ENCODE measurements at places on chromosomes 5 and 9.

GRCh38 chr5:165175041-165175440, 1669.6 kb downstream of the MAT2B start:
- no peak for DNase-seq

GRCh38 chr5:91642581-91642980, 259.5 kb upstream of the ARRDC3 start:
- no peak for DNase-seq

GRCh38 chr9:96495341-96495740, 45.4 kb downstream of the HABP4 start:
- no peak for DNase-seq

DNA sequence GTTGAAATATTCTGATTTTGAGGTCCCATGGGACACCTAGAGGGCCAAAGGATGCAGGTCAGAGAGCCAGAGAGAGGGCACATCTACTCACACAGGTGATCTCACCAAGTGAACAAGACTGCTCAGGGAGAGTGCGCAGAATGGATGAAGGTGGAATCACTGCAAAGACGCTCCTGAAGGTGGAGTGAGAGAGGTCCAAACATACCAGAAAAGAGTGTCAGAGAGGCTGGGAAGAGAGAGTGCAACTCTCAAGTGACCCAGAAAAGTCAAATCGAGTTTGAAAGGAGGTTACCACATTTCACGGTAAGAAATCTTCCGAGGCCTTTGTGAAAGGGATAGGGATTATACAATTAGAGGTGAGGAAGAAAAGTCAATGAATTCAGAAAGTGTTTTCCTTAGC, 173.4 kb downstream of the EPB41L4A start:
- DNase-seq, result no peak

GRCh38 chr5:43555895-43556606, 826 bp downstream of the PAIP1 start:
- peak; percentile 23 for DNase-seq

- DNase-seq, result no peak
Observed at GRCh38 chr9:31916591-31917241, 467.7 kb upstream of the ACO1 start.

GRCh38 chr9:34126207-34127034, at the start of gene DCAF12:
Gene DCAF12, minus strand, starts transcription at chr9:34126698. Its CDS starts 267 bp downstream, at chr9:34126431.
- peak; percentile 78 for DNase-seq

- no peak for DNase-seq
Observed at GRCh38 chr9:91771864-91772263, 178.2 kb downstream of the ROR2 start.

- DNase-seq, result no peak
Observed at GRCh38 chr5:76813982-76814562, 4.8 kb upstream of the F2RL1 start.

- no peak for DNase-seq
Observed at GRCh38 chr9:94706922-94707321, 19.6 kb upstream of the AOPEP start.

DNA sequence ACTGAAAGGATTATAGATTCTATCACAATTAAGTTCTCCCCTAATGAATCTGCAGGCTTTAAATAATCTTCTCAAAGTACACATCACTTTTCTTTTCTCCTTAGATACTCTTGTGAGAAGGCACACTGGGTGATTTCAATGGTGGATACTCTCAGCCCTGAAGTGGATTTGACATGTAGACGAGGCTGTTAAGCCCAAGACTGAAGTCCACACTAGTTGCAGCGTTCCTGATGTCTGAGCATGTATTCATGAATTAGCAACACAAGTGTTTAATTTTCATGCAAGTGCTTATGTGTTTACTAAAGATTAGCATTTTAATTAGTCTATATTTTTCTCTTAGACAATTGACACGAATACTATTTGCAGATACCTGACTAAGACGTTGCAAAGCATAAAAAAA, 218.9 kb downstream of the TMEM161B start:
- no peak for DNase-seq

- DNase-seq, result no peak
Observed at GRCh38 chr5:27434335-27434734, 395.9 kb upstream of the CDH9 start.

GRCh38 chr9:97563458-97564135, 62.1 kb downstream of the TMOD1 start:
- DNase-seq, result no peak

DNA sequence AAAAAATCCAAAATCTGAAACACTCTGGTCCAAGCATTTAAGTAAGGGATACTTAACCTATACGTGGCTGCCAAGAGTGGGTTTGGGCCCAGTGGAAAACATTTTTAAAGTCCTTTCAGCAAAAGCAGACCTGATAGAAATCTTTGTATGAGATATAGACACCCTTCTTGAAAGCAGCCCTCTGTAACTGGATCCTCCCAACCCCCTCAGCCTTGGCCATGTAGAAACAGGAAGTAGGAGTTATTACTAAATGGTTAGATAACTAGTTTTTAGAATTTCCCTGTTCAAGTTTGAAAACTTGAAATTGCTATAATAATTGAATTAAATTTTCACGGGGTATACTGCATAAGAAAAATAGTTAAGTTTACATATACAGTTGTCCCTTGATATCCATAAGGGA, 111.3 kb upstream of the PCA3 start:
- DNase-seq, result no peak

GRCh38 chr9:86503314-86503713, 149.1 kb upstream of the TUT7 start:
- DNase-seq, result no peak

Data from activated CD4-positive, CD25-positive, alpha-beta regulatory T cell (primary cell).